H9 (cell line): ENCODE measurements at places on chromosomes 2 and 18.

DNA sequence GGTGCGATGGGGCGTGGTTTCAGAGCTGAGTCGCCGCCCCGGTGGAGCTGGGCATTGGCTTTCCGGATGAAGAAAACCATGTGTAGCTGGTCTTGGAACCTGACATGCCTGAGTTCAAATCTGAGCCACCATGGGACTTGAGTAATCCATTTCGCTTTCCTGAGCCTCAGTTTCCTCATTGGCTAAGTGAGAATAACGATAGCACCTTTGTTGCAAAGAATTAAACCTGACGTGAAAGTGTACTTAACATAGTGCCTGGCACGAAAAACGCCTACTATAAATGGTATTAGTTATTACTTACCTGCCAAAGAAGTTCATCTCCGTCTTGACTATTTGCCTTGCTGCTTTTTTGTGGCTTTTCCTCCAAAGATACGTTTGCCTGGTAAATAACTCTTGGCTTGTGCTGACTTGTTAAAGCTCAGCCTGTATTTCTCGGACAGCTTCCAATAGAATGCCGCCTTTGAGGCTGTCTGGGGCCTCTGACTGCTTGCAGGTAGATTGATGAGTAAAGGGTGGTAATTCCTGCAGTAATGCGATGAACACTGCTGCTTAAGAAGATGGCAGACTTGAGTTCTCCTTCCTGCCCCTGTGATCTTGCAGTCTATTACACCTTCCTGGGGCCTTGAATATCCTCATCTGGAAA is 1.3 kb downstream of the CDCA7 start:
- no peak for DNase-seq
- peaks cover 31% of the 10 kb centered on the region for H3K36me3 ChIP-seq
- H3K4me1 ChIP-seq, result peaks cover 2% of the 10 kb centered on the region; the same call in 1 of the 2 replicates
- no peak overlapping the region for H3K27ac ChIP-seq

DNA sequence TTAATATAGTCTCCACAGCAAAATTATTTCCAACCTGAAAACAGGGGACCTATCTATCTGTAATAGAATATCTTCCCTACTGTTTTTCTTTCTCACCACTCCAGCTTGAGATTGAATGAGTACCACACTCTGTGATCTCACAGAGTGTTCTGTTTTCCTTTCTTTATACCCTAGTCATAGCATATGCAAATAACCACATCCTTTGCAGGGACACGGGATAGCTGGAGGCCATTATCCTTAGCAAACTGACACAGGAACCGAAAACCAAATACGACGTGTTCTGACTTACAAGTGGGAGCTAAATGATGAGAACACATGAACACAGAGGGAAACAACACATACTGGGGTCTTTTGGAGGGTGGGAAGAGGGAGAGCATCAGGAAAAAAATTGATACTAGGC is 224.7 kb downstream of the SLC8A1 start:
- H3K4me3 ChIP-seq, result no peak overlapping the region
- no peak for DNase-seq
- peaks cover 9% of the 10 kb centered on the region for H3K4me1 ChIP-seq

DNA sequence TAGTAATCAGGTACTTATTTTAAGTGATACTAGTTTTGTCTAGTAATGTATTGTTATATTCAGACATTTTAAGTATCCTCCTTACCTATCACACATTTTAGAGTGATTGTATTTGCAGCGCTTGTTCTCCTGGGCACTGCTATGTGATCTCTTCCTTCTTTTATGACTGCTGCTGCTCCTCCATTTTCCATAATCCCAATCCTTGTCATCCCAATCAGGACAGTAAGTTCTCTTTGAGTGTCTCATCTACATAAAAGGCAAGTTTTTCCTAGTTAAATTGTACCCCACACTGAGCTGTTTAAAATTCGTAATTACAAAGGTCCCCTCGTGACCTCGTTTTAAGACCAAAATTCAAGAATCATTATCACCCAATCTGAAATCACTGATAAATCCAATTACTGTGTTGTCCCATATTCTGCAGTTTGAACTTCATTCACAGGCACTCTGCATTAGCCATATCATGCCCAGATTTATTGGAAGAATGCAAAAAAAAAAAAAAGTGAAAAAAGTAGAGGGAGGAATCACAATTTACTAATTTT is 2.8 kb downstream of the CLK1 start:
- H3K27me3 ChIP-seq, result no peaks in the 10 kb centered on the region
- no peak for DNase-seq
- peaks cover 39% of the 10 kb centered on the region for H3K36me3 ChIP-seq
- peak overlapping the region; percentile 97 for H3K4me3 ChIP-seq
- no peak overlapping the region for H3K27ac ChIP-seq

- no peaks in the 10 kb centered on the region for H3K4me1 ChIP-seq
- no peaks in the 10 kb centered on the region for H3K27me3 ChIP-seq
- H3K27ac ChIP-seq, result no peak overlapping the region
- peaks cover 4% of the 10 kb centered on the region; the same call in 2 of the 3 replicates for H3K36me3 ChIP-seq
These were observed 181.4 kb downstream of the DYM start for GRCh38 chr18:49279041-49279440.

DNA sequence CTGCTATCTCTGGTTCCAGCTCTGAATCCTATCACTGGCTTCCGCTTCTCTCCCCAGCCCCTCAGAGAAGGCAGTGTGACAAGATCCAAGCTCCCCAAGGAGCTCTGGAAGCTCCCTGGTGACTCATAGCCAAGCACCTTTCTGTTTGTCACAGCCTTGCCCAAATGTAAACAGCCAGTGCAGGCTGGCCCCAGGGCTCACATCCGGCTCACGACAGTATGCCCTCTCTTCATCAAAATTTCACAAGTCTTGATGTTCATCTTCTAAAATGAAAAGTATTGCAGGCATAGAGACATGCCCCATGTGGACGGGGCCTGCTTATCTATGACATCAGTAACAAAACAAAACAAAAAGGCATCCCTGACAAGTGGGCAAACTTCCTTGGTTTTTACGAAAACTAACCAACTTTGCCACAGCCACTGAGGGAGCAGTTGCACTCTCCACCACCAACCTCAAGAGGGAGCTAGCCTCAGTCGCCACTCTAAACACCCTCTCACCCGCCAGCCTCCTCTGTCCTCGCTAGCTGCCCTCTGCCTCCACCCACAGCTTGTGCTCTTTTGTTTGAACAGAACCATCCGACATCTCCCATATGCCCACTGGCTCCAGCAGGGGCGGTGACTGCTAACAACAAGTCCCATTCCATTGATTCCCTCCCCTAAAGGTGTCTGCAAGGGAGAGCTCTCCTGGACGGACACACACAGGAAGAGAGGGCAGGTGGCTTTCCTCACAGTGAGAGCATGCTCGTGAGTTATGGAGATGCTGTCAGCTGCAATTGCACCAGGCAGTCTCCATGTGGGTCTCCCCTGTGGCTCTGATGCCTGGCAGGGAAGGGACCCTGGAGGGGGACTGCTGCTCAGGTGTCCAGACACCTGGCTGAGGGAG is 71.0 kb upstream of the DAPL1 start:
- H3K27ac ChIP-seq, result no peak overlapping the region
- H3K4me3 ChIP-seq, result no peak overlapping the region; the same call in 1 of the 2 replicates
- H3K36me3 ChIP-seq, result no peaks in the 10 kb centered on the region
- H3K27me3 ChIP-seq, result no peaks in the 10 kb centered on the region
- H3K4me1 ChIP-seq, result no peaks in the 10 kb centered on the region

DNA sequence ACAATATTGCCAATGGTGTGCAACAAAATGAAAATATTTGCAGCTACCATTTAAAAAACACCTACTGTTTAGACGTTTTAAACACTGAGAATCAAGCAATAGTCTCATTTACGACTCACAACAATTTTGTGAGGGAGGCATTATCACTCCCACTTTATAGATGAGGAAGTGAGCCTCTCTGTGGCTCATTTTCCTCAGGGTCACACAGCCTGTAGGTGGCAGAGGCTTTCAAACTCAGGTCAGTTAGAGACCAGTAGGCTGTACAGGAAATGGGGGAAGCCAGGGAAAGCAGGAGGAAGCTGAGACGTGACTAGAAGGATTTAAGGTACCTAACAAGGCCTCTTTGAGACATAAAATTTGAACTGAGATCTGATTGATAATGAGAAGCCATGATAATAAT is 95.0 kb upstream of the ZNF521 start:
- H3K27me3 ChIP-seq, result no peaks in the 10 kb centered on the region; the same call in 1 of the 2 replicates
- no peaks in the 10 kb centered on the region for H3K4me1 ChIP-seq
- no peak overlapping the region for H3K4me3 ChIP-seq
- H3K36me3 ChIP-seq, result peaks cover 10% of the 10 kb centered on the region

- no peak overlapping the region for H3K4me3 ChIP-seq
- no peak overlapping the region for H3K27ac ChIP-seq
- DNase-seq, result no peak
- H3K36me3 ChIP-seq, result no peaks in the 10 kb centered on the region
These were observed 180.4 kb upstream of the NRXN1 start for GRCh38 chr2:51212374-51212773.

DNA sequence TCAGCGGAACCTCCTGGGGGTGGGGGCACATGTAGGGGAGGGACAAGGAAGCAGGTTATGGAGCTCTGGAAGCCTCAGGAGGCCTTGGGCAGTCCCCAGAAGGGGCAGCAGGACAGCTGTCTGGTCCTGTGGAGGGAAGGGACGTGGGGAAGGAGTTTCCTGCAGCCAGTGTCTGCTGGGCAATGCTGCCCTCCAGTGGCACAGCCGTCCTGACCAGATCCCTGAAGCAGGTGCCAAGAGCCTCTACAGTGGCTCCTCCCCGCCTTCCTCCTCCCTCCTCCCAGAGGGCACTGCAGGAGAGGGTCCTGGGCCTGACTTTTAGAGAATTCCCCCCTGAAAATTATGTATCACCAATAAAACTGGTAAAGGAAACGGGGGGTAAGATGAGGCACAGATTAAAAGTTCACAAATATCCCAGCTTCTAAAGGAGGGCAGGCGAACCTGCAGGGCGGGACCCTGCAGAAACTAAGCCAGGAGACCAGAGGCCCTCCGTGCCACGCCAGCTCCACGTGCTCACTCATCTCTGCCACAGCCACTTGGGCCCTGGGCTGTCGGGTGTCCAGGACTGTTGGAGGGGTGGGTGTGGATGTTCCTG is 258.5 kb downstream of the TWIST2 start:
- H3K36me3 ChIP-seq, result peaks cover 21% of the 10 kb centered on the region
- H3K4me3 ChIP-seq, result no peak overlapping the region
- peak; percentile 66 for DNase-seq

DNA sequence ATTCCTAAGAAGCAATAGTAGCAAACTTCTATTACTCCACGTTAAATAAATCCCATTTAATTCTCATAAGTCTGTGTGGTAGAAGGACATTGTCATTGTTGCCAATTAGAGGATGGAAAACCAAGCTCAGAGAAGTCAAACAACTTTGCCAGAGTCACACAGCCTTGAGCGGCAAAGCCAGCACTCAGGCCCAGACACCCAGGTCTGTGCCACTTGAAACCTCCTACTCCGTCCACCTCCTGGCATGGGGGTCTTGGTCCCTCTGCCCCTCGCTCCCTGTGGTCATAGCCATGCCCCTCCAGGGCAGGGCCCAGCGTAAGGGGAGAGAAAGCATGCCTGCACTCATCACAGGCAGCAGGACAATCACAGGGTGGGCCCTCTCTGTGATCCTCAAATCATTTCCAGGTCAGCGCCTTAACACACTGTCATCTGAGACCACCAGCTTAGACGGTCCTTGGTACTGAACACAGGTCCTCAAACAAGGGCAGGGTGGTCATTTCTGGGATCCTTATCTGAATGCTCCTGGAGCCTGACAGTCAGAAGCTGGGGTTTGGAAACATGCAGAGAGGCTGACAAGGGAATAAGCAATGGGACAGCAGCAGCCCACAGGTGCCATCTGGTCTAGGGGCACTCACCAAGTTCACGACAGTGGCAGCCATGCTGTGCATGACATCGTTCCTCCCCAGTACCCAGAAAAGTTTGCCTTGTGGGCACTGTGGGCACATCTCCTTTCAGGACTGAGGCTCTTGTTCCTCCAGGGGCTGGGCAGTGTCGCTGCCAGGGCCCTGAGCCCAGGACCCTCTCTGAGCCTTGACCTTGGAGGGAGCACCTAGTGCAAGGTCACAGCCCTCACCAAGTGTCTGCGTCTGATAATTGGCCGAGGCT is 38.2 kb downstream of the FAM178B start:
- no peak for DNase-seq
- no peaks in the 10 kb centered on the region; the same call in 1 of the 2 replicates for H3K27me3 ChIP-seq
- no peak overlapping the region for H3K4me3 ChIP-seq

DNA sequence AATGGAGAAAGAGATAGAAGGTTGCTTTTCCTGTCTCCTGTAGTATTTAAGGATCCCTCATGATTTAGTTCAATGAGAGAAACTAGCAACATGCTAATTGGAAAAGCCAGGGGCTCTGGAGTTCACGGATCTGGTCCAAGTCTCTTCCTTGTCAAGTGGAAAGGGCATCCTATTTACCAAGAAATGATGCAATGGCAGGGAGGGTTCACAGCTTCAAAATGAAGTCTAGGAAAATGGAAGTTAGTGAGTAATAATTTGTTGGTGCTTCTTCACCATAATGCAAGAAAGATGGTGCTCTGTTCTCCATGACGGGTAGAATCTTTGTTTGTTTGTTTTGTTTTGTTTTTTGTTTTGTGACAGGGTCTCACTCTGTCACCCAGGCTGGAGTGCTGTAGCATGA is 34.6 kb upstream of the SP3 start:
- H3K4me1 ChIP-seq, result no peaks in the 10 kb centered on the region; the same call in 1 of the 2 replicates
- DNase-seq, result no peak
- H3K27ac ChIP-seq, result no peak overlapping the region
- no peaks in the 10 kb centered on the region for H3K27me3 ChIP-seq

DNA sequence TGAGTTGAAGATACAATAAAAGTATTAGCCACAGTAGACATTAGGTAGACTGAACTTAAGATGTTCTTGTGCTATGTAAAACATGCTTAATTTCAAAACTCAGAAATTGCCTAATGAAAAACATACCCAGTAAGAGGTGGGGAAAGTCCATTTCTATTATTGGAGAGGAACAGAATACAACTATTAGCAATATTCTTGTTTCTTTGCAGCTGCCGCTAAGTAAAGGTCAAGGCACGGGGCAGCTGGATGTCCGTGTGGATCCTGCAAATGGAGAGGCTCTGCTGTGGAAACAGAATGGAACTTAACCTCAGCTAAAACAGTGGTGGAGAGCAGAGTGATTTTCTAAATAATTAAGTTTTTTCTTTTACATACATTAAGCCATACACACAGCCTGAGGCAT is 139.2 kb upstream of the ARHGAP28 start:
- no peak overlapping the region for H3K27ac ChIP-seq
- no peak overlapping the region for H3K4me3 ChIP-seq

DNA sequence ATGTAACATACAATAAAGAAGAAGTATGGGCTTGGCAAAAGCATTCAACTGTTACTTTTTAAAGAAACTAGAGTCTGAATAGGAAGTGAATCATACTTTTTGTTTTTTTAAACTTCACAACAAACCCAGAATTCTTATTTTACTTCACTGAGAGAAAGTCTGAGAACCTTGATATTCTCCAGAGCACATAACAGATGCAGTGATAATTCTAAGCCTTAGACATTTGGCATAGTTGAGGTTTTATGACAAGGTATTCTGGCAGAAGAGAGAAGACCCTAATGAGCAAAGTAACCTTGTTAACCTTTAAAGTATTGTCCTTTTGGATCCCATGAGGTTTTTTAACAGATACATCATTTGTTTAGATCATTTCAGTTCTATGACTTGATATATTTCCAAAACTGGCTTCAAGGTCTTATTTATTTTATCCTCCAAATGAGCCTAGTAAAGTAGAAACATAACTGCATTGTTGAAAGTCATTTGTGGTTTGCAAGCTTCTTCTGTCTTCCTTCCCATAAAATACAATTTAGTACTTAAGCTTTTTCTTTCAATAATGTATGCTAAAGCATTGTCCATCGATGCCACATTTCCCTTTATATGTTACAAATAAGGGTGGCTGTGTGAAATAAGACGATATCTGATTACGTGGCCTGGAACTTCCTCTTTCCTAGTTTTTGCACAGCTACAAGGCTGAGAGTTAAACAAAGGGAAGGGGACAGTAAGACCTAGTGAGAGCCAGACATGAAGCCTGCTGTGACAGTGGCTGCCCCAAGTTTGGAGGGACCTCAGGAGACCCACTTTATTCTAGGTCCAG is 86.1 kb upstream of the ITPRID2 start:
- H3K36me3 ChIP-seq, result peaks cover 7% of the 10 kb centered on the region
- DNase-seq, result no peak
- no peaks in the 10 kb centered on the region for H3K27me3 ChIP-seq
- H3K4me3 ChIP-seq, result no peak overlapping the region
